ENCODE measurements at places on chromosomes 7 and 10. TPM values are rescaled to one million over a fixed set of nuclear protein-coding genes. Genes with fewer than 3 reads are reported as not detected.

DNA sequence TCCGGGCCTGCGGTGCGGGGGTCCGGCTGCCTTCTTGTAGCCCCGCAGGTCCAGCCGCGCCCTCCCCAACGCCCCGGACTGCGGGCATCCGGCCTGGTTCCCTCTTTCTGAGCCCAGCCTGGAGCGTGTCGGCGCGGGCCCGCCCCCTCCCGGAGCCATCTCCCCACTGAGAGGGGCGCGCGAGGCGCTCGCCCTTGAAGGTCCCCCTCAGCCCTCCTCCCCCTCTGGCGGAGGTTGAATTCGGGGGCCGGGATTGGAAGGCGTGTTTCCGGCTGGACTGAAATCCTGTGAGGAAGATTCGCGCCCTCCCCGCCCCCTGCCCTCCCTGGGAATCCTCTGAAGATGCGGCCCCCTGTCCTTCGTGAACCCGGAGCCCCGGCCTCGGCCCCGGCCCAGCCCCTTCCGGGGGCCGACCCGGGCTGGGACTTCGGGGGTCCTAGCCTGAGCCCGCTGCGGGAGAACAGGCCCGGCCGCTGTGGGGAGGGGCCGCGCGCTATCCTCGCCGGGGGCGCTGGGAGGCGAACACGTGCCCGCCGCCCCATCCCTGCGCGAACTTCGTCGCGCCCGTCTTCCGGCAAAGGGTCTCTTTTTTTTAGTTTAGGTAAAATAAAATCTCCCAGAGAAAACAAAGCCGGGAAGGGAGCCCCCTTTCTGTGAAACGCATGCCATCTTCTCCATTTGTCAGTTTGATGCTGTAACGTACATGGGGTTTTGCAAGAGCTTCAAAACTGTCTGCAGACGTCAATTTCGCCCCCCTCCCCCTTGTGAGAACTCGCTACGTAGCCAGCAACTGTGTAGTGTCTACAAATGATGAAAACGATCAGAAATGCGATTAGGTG is 636 bp downstream of the PDCD4 start:
- peak; percentile 79 for DNase-seq

GRCh38 chr10:24446739-24447138 is 237.8 kb downstream of the KIAA1217 start:
- no peak for DNase-seq

DNA sequence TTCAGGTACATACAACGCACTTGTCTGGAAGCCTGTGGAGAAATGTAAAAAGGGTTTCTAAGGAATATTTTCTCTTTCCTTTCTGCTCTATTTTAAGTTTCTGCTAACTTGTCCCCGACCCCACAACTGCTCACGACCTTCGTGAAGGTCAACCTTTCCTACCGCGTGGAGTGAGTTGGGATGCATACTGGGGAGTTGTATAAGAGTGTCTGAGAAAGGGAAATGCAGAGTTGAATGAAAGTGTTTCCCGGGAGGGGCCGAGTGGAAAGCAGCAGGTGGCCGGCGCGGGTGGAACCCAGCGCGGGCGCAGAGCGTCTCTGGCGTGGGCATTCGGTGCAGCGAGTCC is 17.9 kb upstream of the ACBD5 start:
- DNase-seq: no peak

- no peak for DNase-seq
These were observed 103.0 kb upstream of the ANKRD1 start for GRCh38 chr10:91023700-91024398.

- no peak for DNase-seq
These were observed 44.7 kb upstream of the PDZD8 start for GRCh38 chr10:117419921-117420320.

- DNase-seq: no peak
These were observed 104.8 kb upstream of the SHH start for GRCh38 chr7:155916926-155917655.

GRCh38 chr7:91999631-92000565 is 59.2 kb downstream of the AKAP9 start:
- DNase-seq: no peak

GRCh38 chr10:58158806-58159205 is 108.9 kb downstream of the IPMK start:
- no peak for DNase-seq

DNA sequence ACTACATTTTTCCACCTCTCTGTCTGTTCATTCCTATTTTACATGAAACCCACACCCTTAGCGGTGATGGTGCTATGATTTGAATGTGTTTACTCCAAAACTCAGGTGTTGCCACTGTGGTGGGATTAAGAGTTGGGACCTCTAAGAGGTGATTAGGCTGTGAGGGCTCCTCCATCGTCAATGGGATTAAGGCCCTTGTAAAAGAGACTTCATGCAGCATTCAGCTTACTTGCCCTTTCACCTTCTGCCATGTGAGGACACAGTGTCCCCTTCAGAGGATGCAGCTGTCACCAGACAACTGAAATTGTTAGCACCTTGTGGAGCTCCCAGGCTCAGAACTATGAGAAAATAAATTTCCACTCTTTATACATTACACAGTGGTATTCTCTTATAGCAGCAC is 182.2 kb downstream of the NOC3L start:
- DNase-seq: no peak

GRCh38 chr10:78852466-78853240 is 216.1 kb upstream of the ZMIZ1 start:
- DNase-seq: peak; percentile 8

- DNase-seq: peak; percentile 24
These were observed 136.4 kb upstream of the FGFR2 start for GRCh38 chr10:121734589-121735045.

DNA sequence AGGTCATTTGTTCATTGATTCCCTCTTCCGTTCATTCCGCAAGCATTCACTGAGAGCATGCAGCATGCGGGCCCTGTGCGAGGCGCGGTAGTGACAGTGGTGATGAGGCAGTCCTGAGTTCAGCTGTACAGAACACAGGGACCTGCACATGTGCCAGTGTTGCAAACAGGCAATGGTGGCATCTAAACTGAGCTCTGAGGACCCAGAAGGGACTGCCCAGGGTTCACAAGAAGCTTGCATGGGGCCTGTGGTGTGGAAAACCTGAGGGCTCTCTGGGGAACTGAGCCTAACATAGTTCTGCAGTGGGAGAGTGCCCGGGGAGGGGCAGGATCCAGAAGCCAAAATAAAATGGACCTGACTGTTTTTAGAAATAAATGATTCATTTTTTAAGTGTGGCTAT is 13.2 kb downstream of the ZNF488 start:
- no peak for DNase-seq

GRCh38 chr10:132184816-132185593 is 1.7 kb upstream of the DPYSL4 start:
- no peak for DNase-seq

GRCh38 chr10:21021231-21021630 is 124.1 kb upstream of the NEBL start:
- DNase-seq: no peak

DNA sequence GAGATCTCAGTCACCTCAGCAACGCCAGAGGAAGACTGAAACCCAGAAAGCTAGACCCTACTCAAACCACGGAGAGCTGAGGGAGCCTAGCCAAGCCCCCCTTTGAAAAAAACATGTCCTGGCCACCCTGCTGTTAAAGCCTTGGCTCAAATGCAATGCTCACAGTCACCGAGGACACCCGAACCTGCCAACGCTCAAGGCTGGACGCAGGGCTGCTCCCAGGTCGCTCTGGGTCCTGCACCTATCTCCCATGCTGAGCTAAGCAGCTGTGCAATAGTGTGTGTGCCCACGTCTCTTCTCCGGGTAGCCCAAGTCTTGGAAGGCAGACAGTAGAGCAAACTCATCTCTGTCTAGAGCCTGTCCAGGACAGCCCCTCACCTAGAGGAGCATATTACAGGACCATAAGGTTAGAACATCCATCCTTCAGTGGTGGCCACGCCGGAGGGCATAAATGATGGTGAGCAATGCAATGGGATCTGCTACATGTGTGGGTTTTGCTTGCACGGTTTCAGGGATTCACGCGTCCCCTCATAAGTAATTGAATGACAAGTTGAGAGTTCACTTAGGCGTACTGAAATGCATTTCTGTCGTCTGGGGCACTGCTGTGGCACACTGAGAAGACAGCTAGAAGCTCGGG is 94.2 kb upstream of the DDC start:
- no peak for DNase-seq

DNA sequence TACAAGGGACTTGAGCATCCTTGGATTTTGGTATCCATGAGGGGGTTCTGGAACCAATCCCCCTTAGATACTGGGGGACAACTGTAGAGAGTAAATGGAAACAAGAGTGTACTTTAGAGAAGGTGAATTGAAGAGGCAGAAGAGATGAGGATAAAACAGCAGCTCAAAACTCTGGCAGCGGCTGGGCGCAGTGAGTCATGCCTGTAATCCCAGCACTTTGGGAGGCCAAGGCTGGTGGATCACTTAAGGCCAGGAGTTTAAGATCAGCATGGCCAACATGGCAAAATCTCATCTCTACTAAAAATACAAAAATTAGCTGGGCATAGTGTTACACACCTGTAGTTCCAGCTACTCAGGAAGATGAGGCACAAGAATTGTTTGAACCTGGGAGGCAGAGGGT is 218.7 kb downstream of the GALNT17 start:
- no peak for DNase-seq

DNA sequence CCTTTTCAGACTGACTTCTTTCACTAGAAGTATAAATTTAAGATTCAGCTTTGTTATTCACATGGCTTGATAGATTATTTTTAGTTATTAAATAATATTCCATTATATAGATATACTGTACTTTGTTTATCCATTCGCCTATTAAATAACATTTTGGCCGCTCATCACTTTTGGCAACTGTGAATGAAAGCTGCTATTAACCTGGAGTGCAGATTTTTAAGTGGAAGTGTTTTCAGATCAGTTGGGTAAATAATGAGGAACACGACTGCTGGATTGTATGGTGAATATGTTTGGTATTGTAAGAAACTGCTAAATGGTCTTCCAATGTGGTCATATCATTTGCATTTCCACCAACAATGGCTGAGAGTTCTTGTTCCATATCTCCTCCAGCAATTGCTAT is 97.6 kb upstream of the ZNF804B start:
- DNase-seq: no peak

KCNH2 gene
- total RNA-seq: 0.77 TPM

TMEM130 gene
- 2.0 TPM for total RNA-seq

TMEM270 gene
- not detected for total RNA-seq

Data from activated T-cell treated with anti-CD3 and anti-CD28 coated beads, Interleukin-2, amount 50 U/mL, for 72 hours (primary cell).